CD8-positive, alpha-beta memory T cell (primary cell): ENCODE measurements at places on chromosomes 16 and 17. TPM values are rescaled to one million over a fixed set of nuclear protein-coding genes. Genes with fewer than 3 reads are reported as not detected.
A peak's percentile ranks its signal among the peaks of the same experiment; 100 is the strongest.

DNA sequence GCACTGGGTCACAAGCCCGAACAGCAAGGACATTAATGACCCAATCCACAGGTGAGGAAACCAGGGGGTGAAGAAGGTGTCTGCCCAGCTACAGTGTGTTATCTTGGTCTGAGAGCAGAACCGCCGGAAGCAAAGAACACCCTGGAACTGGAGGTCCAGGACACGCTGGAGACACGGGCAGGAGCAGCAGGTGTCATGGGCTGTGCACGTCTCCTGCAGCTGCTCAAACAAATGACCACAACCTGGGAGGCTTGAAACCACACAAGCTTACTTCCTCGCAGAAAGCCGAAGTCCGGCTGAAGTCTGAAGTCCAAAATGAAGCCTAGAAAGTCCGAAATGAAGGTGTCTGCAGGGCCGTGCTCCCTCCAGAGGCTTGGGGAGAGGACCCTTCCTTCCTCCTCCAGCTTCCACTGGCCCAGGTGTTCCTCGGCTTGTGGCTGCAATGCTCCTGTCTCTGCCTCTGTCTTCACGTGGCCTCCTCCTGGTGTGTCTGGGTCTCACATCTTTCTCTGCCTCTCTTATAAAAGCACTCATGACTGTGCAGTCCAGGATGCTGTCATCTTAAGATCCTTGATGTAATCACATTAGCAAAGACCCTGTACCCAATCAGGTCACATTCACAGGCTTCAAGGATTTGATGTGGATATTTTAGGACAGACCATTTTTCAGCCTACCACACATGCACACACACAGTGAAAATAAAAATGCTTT lies 351.2 kb downstream of the C16orf95 start:
- DNase-seq = no peak

DNA sequence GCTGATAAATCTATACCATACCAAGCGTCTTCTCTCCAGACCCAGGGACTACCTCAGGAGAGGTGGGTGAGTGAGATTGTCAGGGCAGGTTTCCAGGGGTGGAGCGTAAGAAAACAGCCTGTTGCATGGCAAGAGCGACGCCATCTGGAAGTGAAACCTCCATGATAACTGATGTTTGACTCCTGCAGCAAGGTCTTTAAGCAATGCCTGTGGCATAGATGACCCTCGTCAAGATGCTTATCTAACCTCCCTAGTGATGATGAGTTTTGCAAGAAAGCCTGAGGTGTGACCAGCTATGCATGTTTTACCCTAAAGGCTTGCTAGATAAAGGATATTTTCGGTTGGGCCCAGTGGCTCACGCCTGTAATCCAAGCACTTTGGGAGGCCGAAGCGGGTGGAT lies 71.6 kb downstream of the GSG1L start:
- no peak for DNase-seq

DNA sequence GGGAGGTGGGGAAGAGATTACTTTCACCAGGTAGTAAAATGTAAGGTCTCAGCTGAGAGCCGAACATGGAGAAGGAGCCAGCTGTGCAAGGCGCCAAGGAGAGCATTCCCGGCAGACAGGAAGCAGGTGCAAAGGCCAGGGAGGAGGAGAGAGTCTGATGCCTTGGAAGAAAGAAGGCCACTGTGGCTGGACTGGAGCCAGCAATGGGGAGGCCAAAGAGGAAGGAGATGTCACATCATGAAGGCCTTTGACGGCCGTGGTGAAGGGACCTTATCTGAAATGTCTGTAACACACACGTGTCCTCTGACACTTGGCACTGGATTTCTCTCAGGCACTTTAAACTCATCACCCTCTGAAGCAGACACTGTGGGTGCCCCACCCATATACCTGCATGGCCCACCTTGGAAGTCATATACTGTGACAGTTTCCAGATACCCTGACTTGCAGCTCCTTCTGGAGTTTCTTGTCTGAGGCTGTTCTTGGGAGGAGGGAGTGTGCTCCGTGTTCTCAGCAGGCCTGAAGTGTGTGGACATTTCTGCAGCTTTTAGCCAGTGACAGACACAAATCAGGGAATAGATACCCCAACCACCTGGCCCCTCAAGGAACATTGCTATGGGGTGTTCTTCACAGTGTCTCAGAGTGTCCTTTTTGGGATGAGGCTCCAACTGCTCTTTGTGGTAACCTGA lies 1.9 kb upstream of the SLC5A2 start:
- DNase-seq = no peak

GRCh38 chr16:62732092-62732491 lies 695.9 kb upstream of the CDH8 start:
- no peak for DNase-seq

- no peak for DNase-seq
Observed at GRCh38 chr17:17765359-17766076, 71.3 kb downstream of the SREBF1 start.

- DNase-seq = no peak
Observed at GRCh38 chr17:50620858-50621257, 13.8 kb upstream of the ABCC3 start.

DNA sequence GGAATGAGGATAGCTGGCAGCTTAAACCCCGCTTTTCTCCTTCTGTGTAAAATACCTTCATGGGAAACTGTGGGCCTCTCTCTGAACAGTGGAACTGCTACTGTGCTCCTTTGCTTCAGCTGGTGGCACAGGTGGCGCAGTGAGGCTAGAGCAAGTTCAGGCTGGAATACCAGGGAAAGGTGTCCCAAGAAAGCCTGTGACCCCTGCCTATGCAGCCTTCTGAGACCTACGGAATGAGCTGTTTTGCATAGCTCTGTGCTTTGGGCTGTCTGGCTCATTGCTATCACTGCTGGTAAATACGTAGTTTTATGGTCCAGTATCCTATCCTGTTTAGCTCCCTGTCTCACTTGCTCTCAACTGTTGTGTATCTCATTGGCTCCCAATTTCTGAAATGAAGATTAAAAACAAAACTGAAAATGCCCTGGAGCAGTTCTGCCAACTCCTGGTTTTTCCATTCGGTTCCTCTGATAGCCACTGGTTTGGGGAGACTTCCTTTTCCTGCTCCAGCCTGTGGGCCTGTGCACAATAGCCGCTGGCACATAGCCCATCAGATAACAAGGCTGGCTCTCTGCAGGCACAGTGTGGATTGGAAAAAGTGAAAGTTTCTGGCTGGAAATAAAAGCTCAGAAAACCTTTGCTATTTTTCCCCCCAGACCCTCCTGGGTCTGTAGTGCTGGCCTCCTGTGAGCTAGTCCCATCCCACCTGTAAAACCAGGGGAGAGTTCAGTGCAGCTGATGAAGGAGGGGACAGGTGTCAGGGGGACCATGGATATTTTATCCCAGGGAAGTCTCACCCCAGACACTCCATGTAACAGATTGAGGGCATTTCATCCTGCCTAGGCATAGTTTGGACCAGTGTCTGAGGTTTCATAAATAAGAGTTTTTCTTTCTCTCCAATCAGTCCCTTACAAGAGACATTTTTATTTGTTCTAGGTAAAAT lies 24.0 kb downstream of the LIMD2 start:
- DNase-seq = no peak

- peak; percentile 70 for DNase-seq
Observed at GRCh38 chr17:40909351-40909750, 24.3 kb upstream of the KRT20 start.

DNA sequence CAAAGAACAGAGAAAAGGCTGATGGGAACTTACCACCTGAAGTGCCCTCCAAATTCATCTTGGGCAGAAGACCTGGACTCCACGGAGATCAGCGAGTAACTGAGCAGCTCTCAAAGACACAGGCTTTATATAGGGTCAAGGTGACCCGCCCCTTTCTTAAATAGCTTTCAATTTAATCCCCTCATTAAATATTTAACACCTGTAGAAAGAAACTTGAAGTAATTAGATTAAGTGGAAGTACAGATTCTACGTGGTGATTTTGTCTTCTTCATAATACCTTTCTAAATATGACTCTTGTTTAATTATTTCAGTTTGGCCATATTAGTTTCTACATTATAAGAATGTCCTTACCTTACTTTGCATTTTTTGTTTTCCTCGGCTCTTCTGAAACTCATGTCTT lies at the start of gene DUXB:
TSS of gene DUXB (minus strand) at position 101 of the 400 bp plus-strand sequence. CDS start at position 58, 43 bp downstream.
- no peak for DNase-seq

- DNase-seq = no peak
Observed at GRCh38 chr16:27768651-27769272, 218.8 kb downstream of the KATNIP start.

DNA sequence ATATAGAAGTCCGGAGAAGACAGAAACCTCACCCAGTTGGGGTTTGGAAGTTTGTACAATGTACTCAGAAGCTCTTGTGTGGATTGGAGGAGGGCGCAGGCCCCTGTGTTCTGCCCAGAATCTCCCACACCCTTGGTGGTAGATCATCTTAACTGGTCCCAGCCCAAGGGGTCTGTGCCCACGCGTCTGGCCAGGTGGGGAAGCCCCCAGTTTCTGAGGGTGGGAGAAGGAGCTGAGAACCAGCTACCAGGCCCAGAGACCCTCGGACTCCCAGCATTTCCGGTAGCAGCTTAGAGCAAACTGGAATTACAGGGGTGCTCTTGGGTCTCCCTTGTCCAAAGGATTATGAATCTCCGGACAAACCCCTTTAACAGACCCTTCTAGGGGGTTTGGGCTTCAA lies 2.3 kb upstream of the PPP1R9B start:
- no peak for DNase-seq

GRCh38 chr17:82457073-82457928 lies 1.2 kb upstream of the NARF start:
- DNase-seq = no peak

DNA sequence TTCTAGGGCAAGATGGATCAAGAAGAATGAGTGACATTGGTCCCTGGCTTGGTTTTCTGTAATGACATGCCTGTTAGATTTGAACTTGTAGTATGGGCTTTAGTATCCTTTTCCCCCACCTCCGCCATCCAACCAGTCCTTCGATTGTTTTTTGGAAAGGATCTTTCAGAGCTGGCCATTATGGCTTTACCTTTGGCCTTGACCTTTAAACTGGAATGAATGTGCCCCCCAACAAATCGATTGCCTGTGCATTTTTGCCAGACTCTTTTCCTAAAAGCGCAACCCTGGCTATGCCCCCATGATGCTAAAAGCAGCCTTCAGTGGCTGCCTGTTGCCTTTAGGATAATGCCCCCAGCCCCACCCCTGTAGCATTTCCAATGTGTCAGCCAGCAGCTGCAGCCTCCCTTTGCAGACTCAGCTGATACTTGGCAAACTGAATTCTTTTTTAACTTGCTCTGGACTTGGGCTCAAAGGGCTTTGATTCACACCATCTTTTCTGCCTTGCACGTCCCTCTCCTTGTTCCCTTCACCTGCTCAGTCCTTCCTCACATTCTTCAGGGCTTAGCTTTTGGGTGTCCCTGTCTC lies 4.0 kb downstream of the GPRC5C start:
- no peak for DNase-seq

- DNase-seq = no peak
Observed at GRCh38 chr17:78623541-78623940, 46.3 kb upstream of the DNAH17 start.

DNA sequence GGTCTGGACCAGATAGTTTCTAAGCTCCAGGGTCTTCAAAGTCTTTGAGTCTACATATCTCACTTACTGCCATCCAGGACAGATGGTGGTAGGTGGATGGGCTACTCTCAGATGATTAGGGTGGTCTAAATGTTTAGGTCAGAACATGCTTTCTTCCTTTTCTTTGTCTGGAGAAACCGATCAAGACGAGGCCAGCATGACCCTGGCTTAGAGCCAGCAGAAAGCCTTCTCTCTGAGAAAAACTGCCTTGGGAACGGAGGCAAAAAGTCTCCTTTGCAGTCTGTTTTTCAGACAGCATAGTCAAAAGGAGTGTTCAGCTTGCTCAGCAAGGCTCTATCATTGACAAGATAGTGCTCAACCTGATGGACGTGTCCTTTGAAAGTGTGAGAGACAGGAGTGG lies 48.8 kb downstream of the SPACA3 start:
- DNase-seq = no peak

GRCh38 chr16:71254832-71255525 lies 24.5 kb upstream of the HYDIN start:
- no peak for DNase-seq

DNA sequence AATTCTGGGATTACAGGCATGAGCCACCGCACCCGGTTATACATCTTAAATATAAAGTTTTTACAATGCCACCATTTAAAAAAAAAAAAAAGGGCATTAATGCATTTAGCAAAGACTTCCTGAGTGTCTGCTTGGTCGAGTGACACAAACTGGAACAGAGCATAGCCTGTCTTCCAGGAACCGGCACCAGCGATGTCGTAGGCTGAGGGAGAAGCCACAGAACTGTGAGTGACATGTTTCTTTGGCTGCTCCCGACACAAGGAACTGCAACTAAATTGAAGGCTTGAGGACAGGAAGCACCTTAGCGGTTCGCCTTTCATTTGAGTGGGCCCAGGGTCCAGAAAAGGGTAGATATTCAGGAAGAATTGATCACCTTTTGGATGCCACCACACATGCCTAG lies 717.8 kb downstream of the MAF start:
- DNase-seq = no peak

- no peak for DNase-seq
Observed at GRCh38 chr16:52528393-52529065, 18.4 kb downstream of the TOX3 start.

DNA sequence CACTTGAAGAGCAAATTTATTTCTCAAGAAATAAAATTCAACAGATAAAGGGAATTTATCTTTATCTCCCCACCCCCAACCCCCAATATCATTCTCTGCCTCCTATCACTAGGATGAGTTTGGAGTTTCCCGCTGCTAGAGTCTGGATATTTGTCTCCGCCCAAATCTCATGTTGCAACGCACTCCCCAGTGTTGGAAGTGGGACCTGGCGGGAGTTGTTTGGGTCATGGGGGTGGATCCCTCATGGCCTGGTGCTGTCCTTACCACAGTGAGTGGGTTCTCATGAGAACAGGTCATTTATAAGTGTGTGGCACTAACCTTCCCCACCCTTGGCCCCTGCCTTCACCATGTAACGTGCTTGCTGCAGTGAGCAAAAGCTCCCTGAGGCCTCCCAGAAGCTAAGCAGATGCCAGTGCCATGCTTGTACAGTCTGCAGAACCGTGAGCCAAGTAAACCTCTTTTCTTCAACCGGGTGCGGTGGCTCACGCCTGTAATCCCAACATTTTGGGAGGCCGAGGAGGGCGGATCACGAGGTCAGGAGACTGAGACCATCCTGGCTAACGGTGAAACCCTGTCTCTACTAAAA lies 6.5 kb downstream of the CEP20 start:
- DNase-seq = no peak

GRCh38 chr16:71296584-71297340 lies 7.6 kb upstream of the CMTR2 start:
- DNase-seq = no peak

- no peak for DNase-seq
Observed at GRCh38 chr17:66769911-66770310, 65.0 kb upstream of the CACNG5 start.

- DNase-seq = no peak
Observed at GRCh38 chr17:77546772-77547241, 406.0 kb downstream of the SEC14L1 start.

Gene ZNF624
- polyA plus RNA-seq = 3.3 TPM

Gene OXLD1
- polyA plus RNA-seq = 78.9 TPM

Gene FNDC8
- polyA plus RNA-seq = not detected

Gene ADAP2
- polyA plus RNA-seq = not detected

Gene KCNG4
- not detected for polyA plus RNA-seq

Gene LITAFD
- polyA plus RNA-seq = not detected

Gene EME2
- polyA plus RNA-seq = 1.6 TPM

Gene C16orf89
- polyA plus RNA-seq = not detected
